ENCODE measurements at places on chromosomes 2 and 18.

GRCh38 chr2:20578895-20579825, 71.7 kb downstream of the HS1BP3 start:
- no peak for DNase-seq

GRCh38 chr2:206558492-206558891, 83.8 kb upstream of the FAM237A start:
- DNase-seq, result no peak

DNA sequence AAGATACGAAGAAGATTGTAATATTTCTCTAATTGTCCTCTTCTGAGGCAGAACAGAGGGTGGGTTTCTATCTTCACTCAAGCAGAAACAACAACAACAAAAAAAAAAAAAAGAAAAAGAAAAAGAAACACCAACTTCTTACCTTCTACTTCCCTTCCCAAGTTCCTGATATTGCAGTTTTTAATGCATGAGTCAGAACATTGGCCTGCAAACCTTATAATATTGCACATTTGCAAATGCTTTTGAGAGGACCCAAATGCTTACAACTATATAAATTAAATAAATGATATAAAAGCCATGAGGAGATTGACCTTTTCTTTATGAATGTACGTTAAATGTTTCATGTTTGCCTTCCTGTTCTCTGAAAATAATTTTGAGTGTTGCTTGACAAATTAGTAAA, 37.3 kb downstream of the PAX3 start:
- DNase-seq, result no peak

- DNase-seq, result no peak
Observed at GRCh38 chr2:62884514-62884913, 166.1 kb upstream of the OTX1 start.

DNA sequence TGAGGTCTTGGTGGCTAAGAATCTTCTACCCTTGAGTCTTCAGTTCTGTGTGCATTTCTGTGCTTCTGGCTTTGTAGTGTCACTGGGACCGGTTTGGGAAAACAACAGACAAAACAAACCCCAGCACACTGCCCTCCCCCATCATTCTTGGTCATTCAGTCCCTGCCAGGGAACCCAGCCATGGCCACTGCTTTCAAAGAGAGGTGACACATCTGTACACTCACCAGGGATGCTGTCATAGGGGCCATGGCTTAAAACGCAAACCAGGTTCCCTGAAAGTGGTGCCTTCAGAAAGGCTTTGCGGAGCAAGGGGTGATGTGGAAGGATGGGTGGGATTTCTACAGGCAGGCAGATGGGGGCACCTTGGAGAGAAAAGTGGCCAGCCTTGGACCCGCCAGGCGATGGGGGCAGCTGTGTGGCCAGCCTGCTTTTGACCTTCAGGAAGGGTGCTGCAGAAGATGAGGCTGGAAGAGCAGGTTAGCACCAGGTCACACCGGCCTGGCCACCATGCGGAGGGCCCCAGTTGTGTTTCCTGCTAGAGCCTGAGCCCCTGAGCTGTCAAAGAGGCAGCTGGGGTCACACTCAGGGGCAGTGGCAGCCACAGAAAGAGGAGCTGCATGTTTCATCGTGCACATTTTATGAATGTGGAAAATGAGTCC, 101.3 kb downstream of the INHBB start:
- no peak for DNase-seq

DNA sequence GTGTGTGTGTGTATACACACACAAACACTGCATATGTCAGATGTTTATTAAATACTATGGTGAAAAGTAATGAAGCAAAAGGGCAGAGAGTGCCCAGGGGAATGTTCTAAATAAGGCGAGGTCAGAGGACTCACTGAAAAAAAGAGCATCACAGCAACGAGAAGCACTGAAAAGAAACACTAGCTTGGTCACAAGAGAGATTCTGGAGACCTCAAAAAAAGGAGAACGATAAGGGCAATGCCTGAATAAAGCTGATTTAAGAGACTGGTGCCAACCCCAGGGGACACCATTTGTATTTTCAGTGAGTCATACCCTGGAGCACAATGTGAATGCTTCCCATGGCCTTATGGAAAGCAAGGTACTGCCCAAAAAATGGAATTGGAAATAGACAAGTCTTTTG, 14.5 kb downstream of the SLC40A1 start:
- no peak for DNase-seq

DNA sequence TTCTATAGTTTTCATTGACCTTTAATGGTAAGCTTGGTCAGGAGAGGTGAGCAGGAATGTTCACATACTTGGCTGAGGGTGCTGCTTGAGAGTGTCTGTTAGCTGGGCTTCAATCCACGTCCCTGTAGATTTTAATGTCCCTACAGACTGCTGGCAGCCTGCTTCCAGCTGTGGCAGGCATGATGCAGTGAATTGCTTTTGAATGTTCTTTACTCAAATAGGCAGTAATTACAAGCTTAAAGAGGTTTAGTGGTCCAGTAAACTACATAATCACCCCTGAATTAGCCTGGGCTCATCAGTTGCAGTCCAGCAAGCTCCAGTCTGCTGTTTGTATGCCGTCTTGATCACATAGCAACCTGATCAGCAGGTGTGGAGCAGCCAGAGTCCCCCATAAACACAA, 102.1 kb downstream of the MEIS1 start:
- no peak for DNase-seq

- no peak for DNase-seq
Observed at GRCh38 chr18:28132084-28132483, 44.8 kb downstream of the CDH2 start.

- DNase-seq, result no peak
Observed at GRCh38 chr2:7972670-7973069, 709.2 kb upstream of the ID2 start.

DNA sequence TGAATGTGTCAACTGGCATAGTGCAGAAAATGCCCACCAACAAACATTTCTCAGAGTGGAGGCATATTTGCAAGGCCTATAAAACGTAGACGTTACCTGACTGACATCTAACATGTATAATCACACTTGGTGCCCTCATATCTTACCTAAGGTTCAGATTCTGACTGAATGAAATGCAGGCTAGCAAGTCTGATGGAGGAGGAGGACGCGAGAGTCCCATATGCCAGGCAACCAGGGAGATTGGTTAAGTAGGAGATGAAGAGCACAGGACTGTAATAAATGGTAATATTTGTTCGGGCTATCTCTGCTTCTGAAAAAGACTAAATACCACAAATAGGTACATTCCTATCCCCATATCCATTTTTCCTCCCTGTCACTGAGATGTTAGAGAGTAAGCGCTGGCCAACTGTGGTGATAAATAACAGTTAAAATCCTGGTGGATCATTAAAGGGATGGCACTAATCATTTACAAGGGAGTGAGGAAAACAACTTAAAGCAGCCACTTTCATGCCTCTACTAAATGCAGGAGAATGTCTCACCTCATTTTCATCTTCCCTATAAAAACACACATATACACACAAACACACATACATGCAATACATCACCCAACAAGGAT, 217.2 kb downstream of the TMEM163 start:
- DNase-seq, result no peak

- DNase-seq, result no peak
Observed at GRCh38 chr2:99915108-99915675, 227.2 kb downstream of the AFF3 start.

GRCh38 chr18:77008576-77009315, 123.8 kb downstream of the MBP start:
- DNase-seq, result no peak

- DNase-seq, result no peak
Observed at GRCh38 chr2:222238072-222238471, 60.7 kb downstream of the PAX3 start.

GRCh38 chr18:57273194-57273593, 79.2 kb upstream of the ST8SIA3 start:
- no peak for DNase-seq

GRCh38 chr2:241620419-241620769, 16.6 kb downstream of the THAP4 start:
- no peak for DNase-seq

DNA sequence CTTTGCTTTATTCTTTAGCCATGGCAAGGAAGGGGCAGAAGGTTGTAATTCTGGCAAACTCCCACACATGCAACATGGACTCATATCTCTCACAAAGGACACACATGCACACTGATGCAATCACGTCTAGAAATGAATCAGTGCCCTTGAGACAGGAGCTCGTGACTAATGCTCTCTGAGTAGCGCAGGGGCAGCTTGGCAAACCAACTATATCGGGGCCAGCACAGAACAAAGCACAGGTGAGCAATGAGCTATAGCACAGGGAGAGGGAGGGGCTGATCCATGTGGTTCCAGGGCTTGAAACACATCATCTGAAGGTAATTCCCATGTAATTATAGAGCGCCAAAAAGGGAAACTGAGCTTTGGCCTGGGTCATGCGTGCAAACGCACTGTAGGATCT, 165.2 kb upstream of the KLF7 start:
- peak; percentile 32 for DNase-seq

GRCh38 chr2:11865378-11865777, 118.9 kb downstream of the LPIN1 start:
- DNase-seq, result no peak

- peak; percentile 18 for DNase-seq
Observed at GRCh38 chr2:1515986-1516797, 102.9 kb downstream of the TPO start.

- peak; percentile 14 for DNase-seq
Observed at GRCh38 chr2:232328516-232329460, 49.8 kb upstream of the ALPP start.

DNA sequence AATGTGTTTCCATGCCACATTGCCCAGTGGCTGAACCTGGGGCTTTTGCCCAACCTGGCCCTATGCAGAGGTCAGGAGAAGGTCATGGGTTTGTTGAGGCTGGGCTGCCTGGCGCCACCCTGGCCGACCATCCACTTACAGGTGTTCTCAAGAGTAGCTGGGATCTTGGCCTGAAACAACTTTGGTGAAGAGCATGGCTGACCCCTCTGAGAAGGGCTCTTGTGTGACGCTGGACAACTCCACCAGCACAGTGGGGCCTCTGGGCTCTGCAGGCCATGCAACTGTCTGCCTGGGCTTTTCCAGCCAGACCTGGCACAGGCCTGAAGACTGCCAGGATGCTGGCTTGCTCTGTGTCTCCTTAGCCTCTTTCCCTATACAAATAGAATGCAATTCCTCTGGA, 76.4 kb upstream of the ZNG1B start:
- DNase-seq, result no peak

DNA sequence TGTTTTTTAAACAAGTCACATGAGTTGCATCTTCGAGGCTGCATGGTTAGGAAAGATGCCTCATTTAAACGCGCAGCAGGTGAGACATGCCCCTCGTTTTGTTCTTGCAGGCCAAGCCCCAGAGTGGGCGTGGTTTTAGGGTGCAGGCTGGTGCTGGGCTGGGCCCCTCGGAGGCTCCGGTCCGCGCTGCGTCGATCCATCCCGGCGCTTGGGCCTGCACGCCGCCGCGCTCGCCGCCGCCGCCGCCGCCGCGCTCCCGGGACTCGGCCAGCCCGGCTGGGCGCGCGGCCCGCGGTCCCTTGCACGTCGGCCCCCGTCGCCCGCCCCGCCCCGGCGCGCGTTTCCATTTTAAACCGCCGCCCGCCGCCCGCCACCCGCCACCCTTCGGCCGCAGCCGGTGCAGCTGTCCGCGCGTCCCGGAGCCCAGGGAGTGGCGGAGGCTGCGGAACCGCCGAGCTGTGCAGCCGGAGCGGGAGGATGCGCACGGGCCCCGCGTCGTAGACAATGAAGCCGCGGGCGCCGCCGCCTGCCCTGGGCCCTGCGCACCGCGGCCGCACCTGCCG, 175.5 kb downstream of the AGAP1 start:
- no peak for DNase-seq

All from activated naive CD4-positive, alpha-beta T cell treated with anti-CD3 and anti-CD28 coated beads, Interleukin-2, amount 10 ng/mL, durations not matched to agents 7 days and 5 days (primary cell).